ENCODE measurements at places on chromosomes 7 and 10.

DNA sequence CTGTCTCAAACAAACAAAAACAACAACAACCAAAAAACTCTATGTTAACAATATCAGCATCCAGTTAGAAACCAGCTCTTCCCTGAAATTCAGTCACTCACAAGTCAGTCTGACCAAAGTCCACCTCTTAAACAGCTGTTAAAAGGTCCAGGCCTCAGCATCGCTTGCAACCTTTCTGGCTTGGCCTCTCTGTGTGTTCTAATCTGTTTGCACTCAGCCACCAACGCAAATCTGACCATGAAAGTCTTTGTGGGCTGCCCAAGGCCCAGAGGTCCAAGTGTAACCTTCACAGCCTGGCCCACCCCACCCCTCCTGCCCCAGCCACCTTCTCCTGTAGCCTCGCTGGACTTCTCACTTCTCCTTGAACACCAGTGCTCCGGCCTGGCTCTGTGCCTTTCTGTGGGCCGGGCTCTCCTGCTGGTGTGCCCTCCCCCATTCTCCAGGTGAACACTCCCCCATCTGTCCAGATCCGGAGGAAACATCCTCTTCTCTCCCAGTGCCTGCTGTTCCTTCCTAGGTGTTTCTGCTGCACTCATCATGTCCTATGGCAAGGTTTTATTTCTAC is 72.2 kb upstream of the EFCAB10 start:
- no peak for DNase-seq

DNA sequence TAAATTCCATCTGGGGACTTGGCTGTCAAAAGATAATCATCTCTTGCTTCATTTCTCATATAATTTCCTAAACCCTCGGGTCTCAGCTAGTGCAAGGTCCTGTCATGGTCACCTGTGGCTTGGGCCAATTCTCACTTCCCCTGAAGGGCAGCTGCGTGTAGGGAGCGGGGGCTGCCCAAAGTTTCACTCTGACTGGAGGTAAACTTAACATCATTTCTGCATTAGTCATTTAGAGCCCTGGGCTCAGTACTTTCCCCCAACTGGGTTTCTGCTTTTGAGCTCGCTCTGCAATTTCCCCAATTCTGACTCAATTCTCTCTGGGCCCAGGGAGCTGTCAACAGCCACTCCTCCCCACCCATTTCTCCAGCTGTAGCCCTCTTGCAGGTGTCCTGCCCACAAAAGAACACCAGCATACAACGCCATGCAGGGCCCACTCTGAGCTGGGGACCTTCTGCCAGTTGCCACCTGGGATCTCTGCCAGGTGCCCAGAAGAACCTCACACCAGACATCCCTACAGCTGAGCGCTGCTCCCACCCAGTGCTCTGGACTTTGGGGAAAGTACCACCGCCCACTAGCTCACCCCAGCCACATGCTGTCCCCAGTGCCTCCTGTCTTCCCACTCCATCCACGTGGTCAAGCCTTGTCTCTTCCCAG is 37.9 kb downstream of the VOPP1 start:
- DNase-seq: no peak

DNA sequence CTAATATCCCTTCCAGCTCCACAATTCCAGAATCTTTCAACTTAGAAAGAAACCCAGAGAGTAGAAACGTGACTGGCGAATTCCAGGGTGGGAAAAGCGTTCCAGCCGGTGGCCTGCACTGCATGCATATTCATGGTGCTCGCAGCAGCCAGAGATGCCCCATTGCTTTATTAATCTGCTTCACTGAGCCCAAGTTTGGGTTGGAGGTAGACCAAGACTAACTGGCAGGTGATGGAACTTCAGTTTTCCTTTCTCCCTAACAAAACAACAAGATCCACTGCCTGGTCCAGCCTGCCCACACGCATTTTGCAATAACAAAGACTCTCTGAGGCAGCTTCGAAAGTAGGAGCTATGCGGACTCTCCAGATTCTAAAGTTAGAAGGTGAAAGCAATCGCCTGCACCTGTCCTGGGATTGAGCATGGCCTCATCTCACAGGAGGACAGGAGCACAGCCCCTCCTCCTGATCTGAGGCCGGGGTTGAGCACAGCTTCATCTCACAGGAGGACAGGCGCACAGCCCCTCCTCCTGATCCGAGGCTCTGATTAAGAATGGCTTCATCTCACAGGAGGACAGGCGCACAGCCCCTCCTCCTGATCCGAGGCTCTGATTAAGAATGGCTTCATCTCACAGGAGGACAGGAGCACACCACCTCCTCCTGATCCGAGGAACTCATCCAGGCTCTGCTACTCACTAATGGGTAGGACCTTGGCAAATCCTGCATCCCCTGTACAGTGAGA is 127.8 kb upstream of the LANCL2 start:
- no peak for DNase-seq

DNA sequence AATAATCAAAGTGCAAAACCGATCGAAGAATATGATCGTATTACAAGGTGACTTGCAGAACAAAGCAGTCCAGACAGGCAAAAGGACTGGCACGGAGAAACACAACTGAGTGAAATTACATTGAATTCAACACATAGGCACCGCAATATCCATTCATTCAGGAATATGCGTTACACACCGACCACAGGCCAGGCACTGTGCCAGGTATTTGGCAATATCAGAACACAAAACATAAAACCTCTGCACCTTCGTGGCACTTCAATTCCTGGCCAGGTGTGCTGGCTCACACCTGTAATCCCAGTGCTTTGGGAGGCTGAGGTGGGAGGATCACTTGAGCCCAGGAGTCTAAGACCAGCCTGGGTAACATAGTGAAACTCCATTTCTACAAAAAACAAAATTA is 187.9 kb downstream of the DIP2C start:
- DNase-seq: no peak

GRCh38 chr7:100016215-100016901 is 962 bp downstream of the ZKSCAN1 start:
- DNase-seq: no peak

- DNase-seq: no peak
Observed at GRCh38 chr10:5468262-5469106, 30.9 kb downstream of the CALML5 start.

DNA sequence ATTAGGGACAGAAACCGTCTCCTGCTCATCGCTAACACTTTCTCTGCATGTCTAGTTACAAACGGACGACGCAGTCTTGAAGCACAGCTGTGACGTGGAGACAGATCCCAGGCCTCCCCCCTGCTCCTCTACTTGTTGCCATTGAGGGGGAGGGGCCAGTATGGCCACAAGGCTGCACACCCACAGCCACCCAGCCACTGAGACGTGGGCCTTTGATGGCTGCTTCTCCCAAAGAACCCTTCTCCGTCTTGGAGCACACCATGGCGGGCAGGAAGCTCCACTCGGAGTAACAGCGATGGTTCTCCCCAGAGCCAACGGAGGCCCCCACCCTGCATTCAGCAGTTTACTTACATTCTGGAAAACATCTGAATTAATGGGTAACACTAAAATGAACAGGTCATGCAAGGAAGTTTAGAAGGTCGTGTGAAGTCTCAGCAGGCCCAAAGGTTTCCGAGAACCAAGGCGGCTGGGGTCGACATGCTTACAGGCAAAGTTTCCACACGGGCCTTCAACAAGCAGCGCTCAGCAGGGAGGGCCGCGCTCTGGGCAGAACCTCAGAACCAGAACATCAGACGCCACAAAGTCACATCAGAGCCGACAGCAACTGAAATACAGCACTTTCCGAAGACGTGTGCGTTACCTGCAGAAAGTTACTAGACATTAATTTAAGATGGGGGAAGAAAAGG is 169.6 kb downstream of the DIP2C start:
- DNase-seq: no peak

- no peak for DNase-seq
Observed at GRCh38 chr7:119270644-119271043, 1002.3 kb upstream of the KCND2 start.

DNA sequence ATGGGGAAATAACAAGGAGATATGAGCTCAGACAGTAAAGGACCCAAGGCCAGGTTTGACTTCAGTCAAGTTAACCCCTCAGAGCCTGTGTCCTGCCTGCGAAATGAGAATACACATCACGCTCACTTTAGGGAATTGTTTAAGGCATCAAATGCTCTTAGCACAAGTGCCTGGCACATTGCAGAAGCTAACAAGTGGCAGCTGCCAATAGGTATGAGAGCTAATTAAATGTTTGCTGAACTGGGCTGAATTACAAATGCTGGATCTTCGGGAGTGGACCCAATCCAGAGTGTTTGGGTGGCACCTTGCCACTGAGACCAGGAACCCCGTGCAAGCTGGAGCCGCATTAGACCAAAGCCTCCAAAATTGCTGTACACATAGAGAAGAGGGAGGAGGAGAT is 136.8 kb downstream of the C10orf90 start:
- no peak for DNase-seq

DNA sequence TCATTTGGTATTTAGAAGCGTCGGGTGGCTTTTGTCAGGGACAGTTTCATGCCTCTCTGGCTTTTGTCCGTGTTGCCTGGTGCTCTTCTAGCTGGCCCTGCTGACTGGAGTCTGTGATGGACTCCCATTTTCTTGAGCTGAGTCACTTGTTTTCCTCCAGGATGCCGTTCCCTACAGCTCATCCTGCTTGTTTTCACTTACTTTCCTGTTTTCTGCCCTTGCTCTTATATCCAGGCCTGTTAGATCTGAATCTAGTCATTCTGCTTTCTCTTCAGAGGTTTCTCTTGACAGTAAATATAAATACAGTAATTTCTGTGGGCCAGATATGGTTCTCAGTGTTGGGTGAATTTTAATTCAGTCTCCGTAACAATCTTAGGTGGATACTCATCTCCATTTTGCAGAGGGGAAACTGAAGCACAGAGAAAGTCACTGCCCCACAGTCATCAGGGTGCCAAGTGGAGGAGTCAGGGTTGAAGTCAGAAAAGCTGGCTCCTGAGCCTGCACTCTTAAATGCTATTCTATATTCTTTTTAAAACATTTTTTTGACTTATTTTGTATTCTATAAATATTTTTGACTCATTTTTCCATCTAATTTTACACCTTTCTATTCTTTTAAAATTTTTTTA is 85.4 kb downstream of the CCNY start:
- DNase-seq: peak; percentile 64

DNA sequence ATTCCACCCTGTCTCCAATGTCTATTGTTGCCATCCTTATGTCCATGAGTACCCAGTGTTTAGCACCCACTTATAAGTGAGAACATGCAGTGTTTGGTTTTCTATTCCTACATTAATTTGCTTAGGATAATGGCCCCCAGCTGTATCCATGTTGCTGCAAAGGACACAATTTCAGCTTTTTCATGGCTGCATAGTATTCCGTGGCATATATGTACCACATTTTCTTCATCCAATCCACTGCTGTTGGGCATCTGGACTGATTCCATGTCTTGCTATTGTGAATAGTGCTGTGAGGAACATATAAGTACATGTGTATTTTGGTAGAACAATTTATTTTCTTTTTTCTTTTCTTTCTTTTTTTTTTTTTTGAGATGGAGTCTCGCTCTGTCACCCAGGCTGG is 68.2 kb downstream of the TMEM178B start:
- no peak for DNase-seq

GRCh38 chr7:46129831-46130230 is 208.8 kb upstream of the IGFBP3 start:
- DNase-seq: no peak

DNA sequence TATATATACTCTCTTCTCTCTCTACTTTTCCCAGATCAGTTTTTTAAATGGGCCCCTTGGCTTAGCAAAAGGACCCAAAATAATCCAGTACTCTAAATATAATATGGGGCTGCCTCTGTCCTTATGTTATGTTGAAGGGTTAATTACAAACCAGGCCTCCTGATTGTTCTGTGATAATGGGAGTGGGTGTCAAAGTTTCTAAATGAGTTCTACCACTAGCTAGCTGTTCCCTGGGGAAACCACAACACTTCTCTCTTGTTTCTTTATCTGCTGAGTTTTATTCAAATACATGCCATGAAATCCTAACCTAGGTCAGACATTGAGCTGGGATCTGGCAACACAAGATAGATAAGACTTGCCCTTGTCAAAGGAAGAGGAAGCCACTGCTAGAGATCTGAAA is 3.8 kb downstream of the HTR5A start:
- DNase-seq: no peak

GRCh38 chr10:61752111-61753011 is 89.6 kb downstream of the CABCOCO1 start:
- DNase-seq: no peak

DNA sequence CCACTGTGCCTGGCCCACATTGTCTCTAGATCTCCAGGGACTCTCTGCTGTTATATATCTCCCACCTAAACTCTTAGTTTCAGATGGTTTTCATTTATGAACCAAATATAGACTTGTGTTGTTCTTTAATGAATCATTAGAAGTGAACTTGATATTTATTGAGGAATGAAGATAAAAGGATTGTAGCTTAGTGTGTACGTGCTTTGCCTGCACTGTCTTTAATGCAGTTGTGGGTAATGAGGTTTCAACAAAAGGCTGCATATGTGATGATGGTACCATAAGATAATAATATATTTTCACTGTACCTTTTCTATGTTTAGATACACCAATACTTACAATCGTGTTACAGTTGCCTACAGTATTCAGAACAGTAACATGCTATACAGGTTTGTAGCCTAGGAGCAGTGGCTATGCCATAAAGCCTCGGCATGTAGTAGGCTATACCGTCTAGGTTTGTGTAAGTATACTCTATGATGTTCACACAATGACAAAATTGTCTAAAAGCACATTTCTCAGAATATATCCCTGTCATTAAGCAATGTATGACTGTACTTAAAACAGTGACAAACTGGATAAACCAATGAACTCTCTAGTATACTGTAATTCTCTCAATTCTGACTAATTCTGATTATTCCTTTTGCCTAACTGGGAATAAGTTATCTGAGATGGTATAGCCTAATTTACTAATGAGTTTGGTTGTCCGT is 25.2 kb downstream of the VCL start:
- no peak for DNase-seq

GRCh38 chr7:67423065-67423464 is 426.4 kb downstream of the TYW1 start:
- no peak for DNase-seq

- DNase-seq: no peak
Observed at GRCh38 chr7:142438235-142438922, 180.5 kb upstream of the PRSS58 start.

DNA sequence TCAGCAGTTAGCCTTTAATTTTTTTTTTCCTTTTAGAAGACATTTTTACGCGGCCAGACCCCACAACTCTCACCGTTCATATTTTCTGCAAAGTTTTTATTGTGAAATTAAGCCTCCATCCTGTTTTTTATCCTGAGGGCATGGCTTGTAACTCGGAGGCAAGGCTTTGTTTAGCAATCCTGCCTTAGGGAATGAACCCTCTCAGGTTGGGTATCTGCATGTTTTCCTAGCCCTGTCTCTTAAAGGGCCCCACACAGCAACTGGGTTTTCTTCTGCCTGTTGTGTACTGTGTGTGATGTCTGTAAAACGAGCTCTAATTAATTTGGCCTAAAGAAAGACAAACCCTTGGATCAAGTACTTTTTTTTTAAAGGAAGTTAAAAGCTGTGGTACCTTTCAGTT is 130.2 kb upstream of the COBL start:
- DNase-seq: no peak

GRCh38 chr7:91468256-91468655 is 204.0 kb downstream of the FZD1 start:
- DNase-seq: no peak

- no peak for DNase-seq
Observed at GRCh38 chr10:125104559-125104958, 55.8 kb downstream of the CTBP2 start.

All from Panc1 (cell line).